ENCODE measurements at places on chromosomes 7 and 10.
A peak's percentile ranks its signal among the peaks of the same experiment; 100 is the strongest.

DNA sequence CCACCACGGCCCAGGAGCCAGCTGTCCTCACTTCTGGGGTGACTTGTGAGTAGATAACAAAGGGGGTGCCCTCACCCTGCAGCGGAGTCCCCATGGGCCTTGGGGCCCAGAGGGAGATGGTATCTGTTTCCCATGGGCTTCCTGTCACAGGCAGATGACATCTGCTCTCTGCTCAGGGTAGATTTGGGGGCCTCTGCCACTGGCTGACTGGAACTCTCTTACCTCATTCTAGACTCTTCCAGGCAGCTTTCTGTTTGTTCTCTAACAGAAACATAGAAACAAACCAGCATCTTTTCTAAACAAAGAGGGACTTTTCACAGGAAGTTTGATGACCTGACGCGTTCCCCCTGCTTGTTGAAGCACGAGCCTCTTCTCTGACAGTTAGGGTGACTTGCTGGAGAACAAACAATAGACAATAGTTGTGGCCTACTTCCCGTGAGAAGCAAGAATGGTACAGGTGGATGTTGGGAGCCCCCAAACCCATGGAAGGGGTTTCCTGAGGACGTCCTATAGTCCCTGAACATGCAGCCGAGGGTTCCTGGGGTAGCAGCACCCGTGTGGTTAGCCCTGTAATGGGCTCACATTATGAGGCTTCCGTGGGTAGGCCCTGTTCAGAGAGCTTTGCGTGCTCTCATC lies 61.6 kb downstream of the GRK5 start:
- peak; percentile 42 for DNase-seq

- no peak for DNase-seq
Measured at GRCh38 chr7:70833726-70834125, 298.2 kb upstream of the GALNT17 start.

DNA sequence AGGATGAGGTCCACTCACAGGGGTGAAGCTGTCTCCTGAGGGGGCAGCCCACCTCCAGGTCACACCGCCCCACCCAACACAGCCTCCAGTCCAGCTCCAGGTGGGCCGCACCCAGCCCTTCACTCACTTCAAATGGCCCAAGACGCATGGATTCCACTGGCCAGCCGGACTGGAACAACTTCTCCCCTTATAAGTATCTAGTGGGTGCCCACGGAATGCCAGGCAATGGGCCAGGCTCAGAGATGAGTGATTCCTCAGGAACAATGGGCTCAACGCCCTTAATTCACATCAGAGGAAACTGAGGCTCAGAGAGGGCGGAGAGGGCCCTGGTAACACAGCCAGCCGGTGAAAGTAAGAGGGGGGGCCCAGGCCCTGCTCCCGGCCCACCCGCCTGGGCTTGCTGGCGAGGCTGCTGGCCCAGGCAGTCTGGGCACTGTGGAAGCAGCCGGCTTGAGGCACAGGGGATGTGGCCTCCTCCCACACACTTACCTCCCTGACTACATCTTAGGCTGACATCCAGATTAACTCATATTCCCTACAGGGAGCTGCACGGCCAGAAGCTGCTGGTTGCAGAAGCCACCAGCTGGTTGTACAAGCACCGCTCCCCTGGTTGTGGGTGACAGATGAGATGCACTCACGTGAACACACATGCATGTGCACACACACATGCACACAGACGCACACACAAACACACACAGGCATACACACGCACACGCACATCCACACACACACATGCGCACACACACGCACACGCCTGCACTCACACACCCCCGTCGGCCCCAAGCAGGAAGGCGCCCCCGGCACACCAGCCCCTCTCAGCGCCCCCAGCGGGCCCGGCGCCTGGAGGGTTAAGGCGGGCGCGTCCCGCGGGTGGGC lies 1.0 kb upstream of the FAM20C start:
- peak; percentile 65 for DNase-seq

DNA sequence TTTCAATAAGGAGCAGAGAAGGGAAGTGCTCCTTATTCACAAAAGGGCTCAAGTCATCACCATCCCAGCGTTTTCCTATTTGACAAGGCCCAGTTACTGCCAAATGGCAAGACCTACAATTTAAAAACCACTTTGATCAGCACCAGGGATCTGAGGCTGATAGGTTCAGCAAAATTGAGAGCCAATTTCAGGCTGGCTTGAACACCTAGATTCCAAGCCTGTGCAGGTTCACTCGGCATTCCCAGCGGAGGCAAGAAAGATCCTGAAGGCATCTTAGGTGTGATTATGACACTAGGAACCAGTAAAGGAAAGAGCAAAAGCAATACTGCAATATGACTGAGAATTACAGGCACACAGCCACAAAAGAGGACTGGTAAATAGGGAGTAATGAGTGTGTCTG lies 441.4 kb downstream of the CALN1 start:
- DNase-seq: no peak

DNA sequence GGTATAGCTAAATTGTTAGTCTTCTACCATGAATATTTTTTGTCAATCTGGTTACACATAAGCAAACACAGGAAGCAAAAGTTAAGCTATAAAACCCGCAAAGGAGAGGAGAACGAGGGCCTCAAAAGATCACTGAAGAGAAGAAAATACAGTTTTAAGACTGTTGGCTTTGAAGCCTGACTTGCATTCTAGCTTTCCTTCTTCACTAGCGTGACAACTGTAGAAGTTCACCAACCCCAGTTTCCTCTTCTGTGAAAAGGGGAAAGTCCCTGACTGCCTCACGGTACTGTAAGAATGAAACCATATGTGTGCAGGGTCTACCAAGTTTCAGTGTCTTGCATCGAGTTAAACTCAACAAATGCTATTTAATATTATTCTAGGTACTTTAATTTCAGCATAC lies 7.5 kb upstream of the LRRN3 start:
- no peak for DNase-seq

GRCh38 chr7:119918185-119918584 lies 354.8 kb upstream of the KCND2 start:
- DNase-seq: no peak

GRCh38 chr7:22154143-22154529 lies 202.8 kb downstream of the RAPGEF5 start:
- DNase-seq: no peak

- DNase-seq: no peak
Measured at GRCh38 chr7:117092785-117093184, 139.5 kb downstream of the ST7 start.

GRCh38 chr10:33344676-33345075 lies 10.2 kb upstream of the NRP1 start:
- no peak for DNase-seq

GRCh38 chr10:122363722-122364463 lies 10.6 kb upstream of the PLEKHA1 start:
- no peak for DNase-seq

GRCh38 chr7:101924171-101924570 lies 106.7 kb downstream of the CUX1 start:
- peak; percentile 38 for DNase-seq

DNA sequence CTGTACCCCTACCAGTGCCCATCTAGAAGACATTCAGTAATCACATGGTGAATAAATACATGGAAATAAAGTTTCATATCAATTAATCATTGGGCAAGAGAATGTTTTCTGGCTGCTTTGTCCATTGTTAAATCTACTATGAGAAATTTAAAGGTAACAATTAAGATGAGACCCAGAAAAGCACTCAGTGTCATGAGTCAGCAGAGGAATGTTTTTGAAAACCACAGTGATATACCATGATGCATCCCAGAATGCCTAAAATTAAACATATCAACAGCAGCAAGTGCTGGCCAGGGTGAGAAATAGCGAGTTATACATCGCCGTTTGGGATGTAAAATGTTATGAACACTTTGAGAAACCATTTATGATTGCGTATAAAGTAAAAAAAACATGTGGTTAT lies 825.3 kb upstream of the C7orf33 start:
- DNase-seq: no peak

DNA sequence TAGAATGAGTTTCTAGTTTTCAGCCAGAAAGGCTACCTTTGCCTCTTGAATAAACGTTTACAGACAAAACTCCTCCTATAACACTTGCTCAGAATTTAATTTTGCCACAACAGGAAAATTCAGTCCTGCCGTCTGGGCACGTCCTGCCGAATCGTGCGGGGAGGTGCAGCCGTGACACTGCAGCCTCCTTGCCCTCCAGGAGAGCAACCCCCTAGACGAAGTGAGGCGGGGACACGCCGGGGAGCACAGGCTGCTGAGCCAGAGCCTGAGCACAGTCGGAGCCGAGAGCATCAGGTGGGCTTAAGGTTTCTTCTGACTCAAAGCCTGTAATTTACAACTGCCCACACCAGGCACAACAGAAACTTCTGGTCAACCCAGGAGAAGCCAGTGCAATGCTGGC lies 102.3 kb downstream of the DYNC2I1 start:
- no peak for DNase-seq

DNA sequence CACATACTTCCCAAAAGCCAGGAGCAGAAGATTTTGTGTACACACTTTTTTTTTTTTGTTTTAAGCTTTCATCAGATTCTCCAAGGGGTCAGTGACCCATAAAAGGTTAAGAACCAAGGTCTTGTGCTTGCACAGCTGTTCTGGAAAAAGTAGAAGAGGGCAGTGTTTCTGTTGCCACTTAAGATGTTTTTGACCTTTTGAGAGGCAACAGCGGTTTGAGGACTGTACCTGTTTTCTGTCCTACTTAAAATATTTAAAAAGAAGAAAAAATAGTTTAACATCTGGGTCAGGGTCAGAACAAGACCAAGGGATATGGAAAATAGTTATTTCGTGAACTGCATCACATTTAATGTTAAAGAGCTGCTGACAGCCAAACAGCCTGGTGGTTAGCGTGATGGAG lies 32.9 kb downstream of the AUTS2 start:
- DNase-seq: no peak

GRCh38 chr7:81402227-81402626 lies 367.6 kb downstream of the HGF start:
- no peak for DNase-seq

GRCh38 chr7:85041605-85042216 lies 145.1 kb downstream of the SEMA3D start:
- peak; percentile 47 for DNase-seq

- DNase-seq: peak; percentile 90
Measured at GRCh38 chr7:30938435-30939316, 25.1 kb upstream of the GHRHR start.

GRCh38 chr7:142098004-142098403 lies 13.5 kb upstream of the MGAM2 start:
- DNase-seq: no peak

DNA sequence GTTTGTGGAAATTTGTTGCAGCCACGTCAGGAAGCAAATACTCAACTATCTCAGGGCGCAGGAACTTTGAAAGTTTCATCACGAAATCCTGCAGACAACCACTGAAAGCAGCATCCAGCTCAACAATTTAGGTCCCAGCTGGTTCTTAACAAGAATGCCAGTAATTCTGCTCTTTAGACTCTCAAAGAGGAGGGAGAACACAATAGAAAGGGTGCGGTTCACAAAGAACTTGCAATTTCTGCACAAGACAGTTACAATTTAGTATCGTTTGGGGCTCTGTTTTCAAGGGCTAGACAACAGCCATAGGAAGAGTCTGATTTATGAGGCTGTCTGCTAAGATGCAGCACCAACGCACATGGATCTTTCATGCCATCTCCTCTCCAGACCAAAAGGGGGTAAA lies 223.1 kb downstream of the FGFR2 start:
- no peak for DNase-seq

DNA sequence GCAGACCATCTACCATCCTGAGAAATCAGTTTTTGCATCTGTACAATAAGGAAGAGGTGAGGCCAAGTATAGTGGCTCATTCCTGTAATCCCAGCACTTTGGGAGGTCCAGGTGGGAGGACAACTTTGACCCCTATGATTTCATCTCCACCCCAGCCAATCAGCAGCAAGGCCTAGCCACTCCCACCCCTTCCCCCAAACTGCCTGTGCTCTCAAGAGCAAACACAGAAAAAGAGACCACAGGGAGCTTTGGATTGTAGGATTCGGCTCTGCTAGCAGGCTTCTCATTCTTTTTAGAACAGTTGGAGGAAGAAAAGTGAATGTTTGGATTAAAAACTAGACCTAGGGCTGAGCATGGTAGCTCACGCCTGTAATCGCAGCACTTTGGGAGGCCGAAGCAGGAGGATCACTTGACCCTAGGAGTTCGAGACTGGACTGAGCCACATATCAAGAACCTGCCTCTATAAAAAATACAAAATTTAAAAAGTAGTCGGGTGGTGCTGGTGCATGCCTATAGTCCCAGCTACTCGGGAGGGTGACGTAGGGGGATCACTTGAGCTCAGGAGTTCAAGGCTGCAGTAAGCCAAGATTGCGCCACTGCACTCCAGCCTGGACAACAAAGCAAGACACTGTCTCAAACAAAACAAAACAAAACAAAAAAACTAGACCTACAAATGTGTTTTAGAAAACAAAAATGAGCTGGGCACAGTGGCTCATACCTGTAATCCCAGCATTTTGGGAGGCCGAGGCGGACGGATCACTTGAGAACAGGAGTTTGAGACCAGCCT lies 25.1 kb upstream of the PROSER2 start:
- DNase-seq: no peak
